NCI-H1417 treated with DMSO at 0.1 percent for 48 hours (cell line): ENCODE measurements at places on chromosomes 12 and 14.

- no peak for DNase-seq
These were observed 61.1 kb upstream of the DLK1 start for GRCh38 chr14:100665511-100666032.

GRCh38 chr12:16094437-16094836, 183.0 kb downstream of the SLC15A5 start:
- no peak for DNase-seq

DNA sequence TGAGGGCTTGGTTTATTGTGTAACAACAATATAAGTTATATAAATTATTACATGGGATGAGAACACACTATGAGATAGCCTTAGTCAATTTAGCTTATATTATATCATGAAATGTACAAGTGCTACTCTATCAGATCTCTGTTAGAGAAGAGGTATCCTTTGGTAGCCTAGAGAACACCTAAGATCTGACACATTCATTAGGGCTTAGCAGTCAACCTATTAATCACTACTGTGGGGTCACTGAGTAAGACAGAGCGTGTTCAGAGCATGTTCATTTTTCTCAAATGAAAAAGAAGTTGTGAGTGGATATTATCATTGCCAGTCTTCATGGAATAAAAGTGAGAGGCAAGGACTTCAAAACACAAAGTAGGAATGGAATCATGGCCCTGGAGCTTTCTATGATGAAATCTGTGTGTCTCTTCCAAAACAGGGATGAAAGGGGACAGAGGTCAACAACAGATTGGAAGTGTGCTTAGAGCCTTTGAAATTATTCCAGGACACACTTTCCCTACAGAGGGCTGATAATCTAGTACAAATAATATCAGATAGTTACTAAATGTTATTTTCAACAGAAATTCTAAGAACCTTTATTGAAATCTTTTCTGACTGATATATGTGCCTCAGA, 114.3 kb downstream of the SLC16A7 start:
- no peak for DNase-seq

DNA sequence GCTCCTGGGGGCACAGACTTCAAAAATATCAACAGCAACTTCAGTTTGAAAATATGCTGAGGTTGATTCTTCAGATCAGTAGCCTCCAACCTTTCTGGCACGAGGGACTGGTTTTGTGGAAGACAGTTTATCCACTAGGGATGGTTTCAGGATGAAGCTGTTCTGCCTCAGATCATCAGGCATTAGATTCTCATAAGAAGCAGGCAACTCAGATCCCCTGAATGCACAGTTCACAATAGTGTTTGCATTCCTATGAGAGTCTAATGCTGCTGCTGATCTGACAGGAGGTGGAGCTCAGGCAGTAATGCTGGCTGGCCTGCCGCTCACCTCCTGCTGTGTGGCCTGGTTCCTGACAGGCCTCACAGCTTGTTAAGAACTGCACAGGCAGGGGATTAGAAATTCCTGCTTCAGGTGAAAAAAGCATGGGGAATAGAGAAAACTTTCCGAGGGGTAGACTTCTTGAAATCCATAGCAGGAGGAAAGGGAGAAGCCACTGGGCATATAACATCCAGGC, 12.8 kb downstream of the EPYC start:
- DNase-seq = no peak

- DNase-seq = no peak
These were observed 479.8 kb downstream of the ZFP36L1 start for GRCh38 chr14:68312884-68313610.

- peak; percentile 88 for DNase-seq
These were observed at the start of gene DAD1 for GRCh38 chr14:22589096-22589839. Gene DAD1 (minus strand): TSS chr14:22589224. CDS start chr14:22589157, 67 bp downstream.

GRCh38 chr14:72549854-72550253, 344.0 kb downstream of the DPF3 start:
- DNase-seq = no peak

DNA sequence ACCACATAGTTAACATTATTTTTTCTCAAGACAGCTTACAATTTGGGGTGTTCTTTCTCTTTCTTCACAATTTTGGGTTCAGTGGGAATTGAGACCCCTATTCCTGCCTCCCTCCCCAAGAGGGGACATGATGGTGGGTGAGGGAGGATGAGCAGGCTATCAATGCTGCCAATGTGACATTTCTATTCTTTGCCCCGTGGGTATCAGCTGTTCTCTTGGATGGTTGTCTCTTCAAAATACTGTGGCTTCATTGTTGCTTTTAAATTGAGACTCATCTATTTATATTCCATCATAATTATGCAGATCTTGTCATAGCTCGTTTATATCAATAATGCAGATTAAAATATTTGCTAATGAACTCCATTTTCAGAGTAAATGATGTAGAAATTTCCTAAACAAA, 56.5 kb upstream of the ANO4 start:
- no peak for DNase-seq

GRCh38 chr14:61547186-61548069, 147.9 kb upstream of the HIF1A start:
- no peak for DNase-seq
